ENCODE measurements at places on chromosomes 5 and 9. TPM values are rescaled to one million over a fixed set of nuclear protein-coding genes. Genes with fewer than 3 reads are reported as not detected.

The FOXD1 gene
- not detected for polyA plus RNA-seq

The RANBP17 gene
- not detected for polyA plus RNA-seq

The MLANA gene
- 0.16 TPM for polyA plus RNA-seq

The SLC6A7 gene
- not detected for polyA plus RNA-seq

The SLIT3 gene
- polyA plus RNA-seq, result not detected

The ADGRV1 gene
- polyA plus RNA-seq, result not detected

The MRNIP gene
- 15.1 TPM for polyA plus RNA-seq

The SPAG8 gene
- not detected for polyA plus RNA-seq

The TAS2R1 gene
- polyA plus RNA-seq, result not detected

The SIT1 gene
- polyA plus RNA-seq, result 73.5 TPM

The SLC9A3 gene
- 1.6 TPM for polyA plus RNA-seq

All from naive B cell (primary cell).